ENCODE measurements at places on chromosomes 12 and 14.

- DNase-seq: no peak
Measured at GRCh38 chr12:79661629-79662028, 29.1 kb downstream of the PAWR start.

DNA sequence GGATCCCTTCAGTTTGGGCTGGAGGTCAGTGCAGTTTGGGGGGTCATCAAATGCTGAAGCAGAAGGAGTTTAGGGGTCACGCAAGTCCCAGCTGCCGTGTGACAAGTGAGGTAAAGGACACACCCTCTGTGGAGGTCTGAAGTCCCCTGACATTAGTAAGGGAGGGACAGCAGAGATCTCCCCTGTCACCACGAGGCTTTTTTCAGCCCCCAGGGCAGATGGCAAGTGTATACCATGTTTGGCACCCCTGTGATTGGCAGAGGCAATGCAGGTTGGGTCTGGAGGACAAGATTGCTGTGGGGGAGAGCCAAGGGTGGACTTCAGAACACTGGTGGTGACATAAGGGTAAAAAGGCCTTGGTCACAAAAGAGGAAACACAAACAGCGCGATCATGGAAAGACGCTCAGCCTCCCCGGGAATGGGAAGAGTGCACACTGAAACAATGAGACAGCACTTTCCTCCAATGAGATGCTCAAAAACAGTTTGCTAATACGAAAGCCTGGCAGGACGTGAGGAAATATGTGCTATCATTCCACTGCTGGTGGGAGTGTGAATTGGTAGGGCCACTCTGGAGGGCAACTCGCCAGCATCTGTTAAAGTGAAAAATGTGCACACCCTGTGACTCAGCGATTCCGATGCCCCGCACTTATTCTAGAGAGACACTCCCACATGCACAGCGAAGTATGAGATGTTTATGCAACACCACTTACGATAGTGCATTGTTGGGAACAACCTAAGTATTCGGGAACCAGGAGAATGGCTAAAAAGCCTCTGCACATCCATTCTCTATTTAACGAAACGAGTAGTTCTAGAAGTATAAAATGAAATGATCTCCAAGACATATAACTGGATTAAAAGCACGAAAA is 14.4 kb upstream of the CD27 start:
- DNase-seq: no peak

- no peak for DNase-seq
Measured at GRCh38 chr12:46404225-46404631, 31.7 kb upstream of the SLC38A2 start.

GRCh38 chr14:91323671-91324605 is 79.4 kb upstream of the GPR68 start:
- peak; percentile 94 for DNase-seq

DNA sequence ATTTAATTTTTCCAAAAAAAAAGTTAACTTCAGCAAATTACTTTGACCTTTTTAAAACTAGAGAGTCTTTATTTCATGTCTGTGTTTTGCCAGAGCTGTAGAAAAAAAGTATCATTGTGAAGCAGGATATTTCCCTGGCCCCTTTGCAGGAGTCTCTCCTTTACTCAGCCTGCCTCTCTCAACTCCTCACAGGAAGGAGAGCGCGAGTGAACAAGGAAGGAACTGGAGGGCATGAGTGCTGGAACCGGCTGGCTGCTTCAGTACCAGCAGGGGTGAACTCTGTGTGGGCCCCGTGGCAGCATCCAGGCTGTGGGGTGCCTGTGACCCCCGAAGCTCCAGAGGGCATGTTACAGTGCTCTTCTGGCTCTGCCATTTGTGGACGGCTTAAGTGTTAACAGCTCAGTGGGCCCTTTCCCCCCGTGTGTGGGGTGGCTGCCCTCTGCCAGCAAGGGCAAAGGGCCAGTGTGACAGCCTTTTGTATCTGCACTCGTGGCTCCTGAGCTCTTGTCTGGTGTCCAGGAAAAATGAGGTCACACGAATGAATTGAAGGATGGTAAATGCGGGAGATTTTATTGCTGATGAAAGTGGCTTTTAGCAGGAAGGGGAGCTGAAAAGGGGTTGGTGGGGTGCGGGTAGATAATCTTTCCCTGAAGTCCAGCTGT is 76.6 kb upstream of the KCNH3 start:
- DNase-seq: no peak

DNA sequence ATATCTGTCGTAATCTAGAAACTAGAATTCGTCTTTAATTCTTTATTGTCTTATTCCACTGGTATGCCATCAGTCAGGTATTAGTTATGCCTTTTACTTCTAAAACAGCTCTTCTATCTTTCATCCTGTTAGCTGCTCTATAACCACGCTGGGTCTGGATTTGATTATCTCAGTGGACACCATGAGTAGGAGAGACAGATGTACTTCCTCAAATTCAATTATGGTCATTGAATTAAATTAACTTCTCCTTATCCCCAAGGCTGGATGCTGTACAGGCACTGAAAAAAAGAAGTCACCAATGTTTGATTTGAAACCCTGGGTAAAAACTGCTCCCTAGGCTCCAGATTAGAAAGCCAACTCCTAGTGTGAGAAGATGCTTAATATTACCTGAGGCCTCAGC is 107.3 kb downstream of the PIK3C2G start:
- no peak for DNase-seq

GRCh38 chr14:44369401-44370123 is 137.5 kb downstream of the FSCB start:
- DNase-seq: no peak

DNA sequence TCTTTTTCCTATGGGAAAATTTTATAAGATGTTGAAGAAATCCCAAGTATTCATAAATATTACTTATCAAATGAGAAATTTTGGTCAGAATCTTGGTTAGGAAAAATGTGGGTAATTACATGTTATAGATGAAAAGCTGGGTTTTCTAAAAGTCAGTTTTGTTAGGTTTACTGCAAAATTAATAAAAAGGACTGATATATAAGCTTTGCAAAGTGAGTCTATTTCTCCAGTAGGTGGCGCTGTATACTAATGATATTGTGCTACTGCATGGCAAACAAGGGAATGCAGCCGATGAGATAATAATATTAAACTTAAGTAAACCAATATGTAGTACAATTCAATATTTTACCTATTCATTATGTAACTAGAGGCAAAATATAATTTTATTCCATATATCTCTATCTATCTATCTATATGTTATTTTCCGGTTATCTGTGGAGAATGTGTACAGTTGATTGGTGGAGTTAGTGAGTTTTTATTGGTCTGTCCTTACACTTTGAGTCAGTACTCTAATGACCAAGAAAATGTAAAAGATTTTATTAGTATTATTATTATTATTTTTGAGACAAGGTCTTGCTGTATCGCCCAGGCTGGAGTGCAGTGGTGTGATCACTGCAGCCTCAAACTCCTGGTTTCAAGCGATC is 32.9 kb downstream of the MIPOL1 start:
- DNase-seq: no peak

- DNase-seq: no peak
Measured at GRCh38 chr14:104685216-104685997, 4.0 kb upstream of the INF2 start.

- DNase-seq: no peak
Measured at GRCh38 chr12:122834104-122834920, 945 bp upstream of the HIP1R start.

GRCh38 chr12:112759786-112760185 is 31.8 kb upstream of the RPH3A start:
- DNase-seq: no peak

DNA sequence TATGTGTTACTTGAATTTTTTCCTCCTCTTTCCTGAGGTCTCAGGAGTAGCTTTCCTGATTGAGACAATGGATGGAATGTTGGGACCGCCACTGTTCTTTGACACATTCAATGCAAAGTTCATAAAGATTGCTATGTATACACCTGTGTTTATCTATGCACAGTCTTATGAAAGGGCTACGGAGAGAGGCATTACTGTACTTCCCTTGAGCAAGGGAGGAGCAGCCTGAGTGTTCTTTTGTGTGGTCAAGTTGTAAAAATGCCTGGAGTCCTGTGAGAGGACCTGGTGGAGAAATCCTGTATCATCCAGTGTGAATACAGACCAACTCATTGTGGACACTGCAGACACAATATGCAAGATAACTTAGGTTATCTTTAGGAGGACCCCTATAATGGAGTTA is 1.2 kb downstream of the SRGAP1 start:
- DNase-seq: no peak

DNA sequence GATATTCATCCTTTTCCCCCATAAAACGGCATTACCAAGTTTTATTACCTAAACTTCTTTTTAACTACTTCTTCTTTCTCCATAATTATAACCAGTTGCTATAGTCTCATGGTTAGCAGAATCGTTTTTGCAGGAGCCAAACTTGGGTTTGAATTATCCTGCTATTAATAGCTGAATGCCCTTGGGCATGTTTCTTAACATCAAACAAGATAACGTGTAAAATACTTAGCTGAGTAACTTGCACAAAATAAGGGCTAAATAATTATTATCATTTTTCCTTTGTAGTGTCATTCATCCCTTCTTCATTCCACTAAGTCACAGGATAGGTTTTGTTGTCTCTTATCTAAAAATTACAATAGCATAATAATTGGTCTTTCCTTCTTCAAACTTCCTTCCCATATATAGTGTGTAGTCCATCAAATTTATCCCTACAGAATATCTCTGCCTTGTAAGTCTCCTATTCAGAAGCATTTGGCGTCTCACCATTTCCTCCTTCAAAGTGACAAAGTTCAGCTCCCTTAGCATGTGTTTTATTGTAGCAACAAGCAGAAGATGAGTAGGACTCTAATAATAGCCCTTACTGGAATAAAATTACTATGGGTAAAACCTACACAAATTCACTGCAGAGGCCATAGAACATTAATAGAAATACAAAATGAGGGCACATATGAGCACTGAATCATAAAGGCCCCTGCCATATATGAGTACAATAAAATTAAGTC is 63.8 kb downstream of the FAR2 start:
- DNase-seq: no peak

DNA sequence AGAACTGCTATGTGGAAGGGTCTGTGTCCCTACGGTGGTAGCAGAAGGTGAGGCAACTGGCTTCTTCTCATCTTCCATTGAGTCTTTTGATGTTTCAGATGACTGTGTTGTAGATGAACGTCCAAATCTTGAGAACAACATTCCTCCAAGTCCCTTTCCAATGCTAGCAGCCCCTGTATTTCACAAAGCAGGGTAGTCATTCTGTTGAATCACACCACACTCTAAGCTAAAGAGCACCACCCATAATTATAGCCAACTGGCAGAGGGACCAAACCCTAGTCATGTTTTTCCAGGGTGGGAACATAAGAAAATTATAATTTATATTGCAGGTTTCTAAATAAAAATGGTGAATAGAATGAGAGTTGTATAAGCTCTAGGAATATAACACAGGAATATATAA is 98.7 kb downstream of the DDHD1 start:
- no peak for DNase-seq

DNA sequence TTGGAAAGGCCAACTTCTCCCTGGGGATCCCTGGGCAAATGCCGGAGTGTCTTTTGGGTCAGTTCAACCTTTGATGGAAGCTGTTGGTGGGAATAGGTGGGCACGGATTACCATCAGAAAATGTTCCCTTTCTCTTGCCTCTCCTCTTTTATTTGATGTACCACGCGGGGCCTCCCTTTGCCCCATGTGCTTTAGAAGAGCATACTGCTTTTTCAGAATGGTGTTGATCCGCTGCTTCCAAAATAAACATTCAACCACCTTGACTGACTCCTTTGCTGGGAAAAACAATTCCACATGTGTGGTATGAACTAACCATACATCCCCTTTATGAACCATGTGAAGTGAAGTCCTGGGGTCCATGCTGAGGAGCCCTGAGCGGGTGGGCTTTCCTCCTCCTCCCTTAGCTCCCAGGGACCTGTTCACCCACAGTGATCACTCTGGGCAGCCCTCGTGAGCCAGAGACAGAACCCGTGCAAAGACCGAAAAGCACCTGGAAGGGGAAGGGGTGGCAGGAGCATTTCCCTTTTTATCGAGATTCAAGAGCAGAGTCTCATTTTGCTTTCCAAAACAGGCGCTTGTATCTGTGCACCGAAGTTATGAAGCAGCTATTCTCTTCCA is 44.2 kb upstream of the PRMT8 start:
- DNase-seq: no peak

DNA sequence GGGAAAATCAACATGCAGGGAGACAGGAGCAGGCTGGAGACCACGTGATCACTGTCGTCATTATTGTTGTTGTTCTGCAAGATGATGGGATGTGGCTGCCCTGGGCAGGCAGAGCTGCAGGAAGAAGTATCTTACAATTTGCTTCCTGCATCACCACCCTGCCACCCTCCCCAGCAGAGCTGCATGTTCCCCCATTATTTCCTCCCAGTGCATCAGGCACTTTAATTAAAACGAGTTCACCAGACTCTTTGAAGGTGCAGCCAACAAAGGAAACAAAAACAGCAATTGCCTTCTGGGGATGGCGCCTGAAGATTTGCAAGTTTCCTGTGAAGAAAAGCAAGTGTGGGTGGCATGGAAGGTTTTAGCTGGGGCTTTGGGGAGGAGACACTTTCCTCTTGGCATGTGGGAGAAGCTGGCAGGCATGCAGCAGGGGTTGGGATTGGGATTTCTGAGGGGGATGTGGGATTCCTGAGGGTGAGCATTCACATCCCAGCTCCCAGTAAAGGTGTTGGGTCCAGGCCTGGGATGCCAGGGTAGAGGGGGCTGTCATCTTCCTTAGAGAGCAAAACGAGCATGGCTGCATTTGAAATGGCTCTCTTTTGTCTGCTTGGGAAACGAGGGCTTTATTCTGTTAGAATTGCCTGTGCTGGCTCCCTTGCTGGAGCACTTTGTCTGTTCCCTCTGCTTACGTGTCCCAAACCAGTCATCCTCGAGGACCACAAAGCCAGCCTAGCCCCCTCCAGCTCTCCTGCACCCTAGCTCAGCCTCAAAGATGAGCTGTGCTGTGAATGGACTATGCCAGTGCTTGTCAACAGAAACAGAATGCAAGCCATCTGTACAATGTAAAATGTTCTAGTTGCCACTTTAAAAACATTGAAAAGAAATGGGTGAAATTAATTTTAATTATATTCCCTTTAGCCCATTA is 11.5 kb upstream of the C14orf132 start:
- DNase-seq: no peak

- no peak for DNase-seq
Measured at GRCh38 chr14:101072945-101073597, 169.5 kb upstream of the RTL1 start.

GRCh38 chr12:46299851-46300250 is 31.0 kb upstream of the SLC38A1 start:
- no peak for DNase-seq

DNA sequence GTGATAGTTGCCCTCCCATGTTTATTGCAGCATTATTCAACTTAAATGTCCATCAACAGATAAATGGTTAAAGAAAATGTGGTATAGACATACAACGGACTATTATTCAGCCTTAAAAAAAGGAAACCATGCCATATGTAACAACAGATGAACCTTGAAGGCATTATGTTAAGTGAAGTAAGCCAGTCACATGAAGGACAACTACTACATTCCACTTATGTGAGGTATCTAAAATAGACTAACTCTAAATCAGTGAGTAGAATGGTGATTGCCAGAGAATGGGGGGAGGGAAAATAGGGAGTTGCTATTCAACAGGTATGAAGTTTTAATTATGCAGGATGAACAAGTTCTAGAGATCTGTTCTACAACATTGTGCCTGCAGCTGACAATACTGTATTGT is 10.1 kb downstream of the PCNX4 start:
- DNase-seq: no peak

Measured in activated gamma-delta T cell treated with anti-CD3 and anti-CD28 coated beads, Interleukin-2, amount 50 U/mL, for 16 hours (primary cell).